ENCODE measurements at places on chromosomes 7 and 10.

DNA sequence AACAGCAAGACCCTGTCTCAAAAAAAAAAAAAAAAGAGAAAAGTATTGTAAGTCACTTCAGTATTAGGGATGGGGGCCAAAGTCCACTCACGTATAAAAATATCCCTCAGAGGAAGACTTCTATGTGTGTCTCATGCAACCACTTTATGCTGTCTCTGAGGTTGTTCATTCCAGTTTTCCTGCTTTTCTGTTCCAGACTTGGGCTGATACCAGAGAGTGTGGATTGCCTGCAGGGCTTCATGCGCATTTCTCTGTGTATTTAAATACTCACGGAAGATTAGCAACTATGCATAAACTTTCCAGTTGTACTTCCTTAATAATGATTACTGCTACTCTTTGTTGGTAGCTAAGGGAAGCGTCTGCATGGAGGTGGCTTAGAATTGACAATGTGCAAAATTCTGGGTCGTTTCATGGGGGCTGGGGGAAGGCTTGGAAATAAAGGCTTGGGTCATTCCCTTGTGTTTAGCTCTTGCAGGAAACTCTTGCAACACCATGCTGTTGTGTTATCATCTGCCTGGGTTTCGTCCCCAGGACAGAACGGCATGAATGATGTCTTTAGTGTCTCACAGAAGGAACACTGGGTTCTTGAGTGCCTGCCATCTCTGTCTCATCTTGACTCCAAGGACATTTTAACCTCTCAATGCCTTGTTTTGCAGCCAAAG, 54.1 kb downstream of the KIAA1217 start:
- no peak for DNase-seq

DNA sequence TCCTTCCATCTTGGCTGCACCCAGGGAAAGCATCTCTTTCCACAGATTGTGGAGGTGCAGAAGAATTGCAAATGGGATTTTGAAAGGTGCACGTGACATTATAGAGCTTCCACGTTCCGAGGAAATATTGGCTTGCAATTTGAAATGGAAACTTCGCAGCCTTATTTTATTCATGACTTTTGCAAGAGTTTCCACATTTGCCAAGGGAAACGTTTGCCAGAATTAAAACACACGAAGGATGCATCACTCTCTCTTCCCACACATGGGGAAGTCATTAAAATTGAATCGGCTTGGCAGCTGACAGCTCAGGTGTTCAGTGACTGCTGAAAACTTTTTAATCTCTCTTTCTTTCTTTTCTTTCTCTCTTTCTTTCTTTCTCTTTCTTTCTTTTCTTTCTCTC, 475.4 kb upstream of the IGFBP3 start:
- DNase-seq = no peak

DNA sequence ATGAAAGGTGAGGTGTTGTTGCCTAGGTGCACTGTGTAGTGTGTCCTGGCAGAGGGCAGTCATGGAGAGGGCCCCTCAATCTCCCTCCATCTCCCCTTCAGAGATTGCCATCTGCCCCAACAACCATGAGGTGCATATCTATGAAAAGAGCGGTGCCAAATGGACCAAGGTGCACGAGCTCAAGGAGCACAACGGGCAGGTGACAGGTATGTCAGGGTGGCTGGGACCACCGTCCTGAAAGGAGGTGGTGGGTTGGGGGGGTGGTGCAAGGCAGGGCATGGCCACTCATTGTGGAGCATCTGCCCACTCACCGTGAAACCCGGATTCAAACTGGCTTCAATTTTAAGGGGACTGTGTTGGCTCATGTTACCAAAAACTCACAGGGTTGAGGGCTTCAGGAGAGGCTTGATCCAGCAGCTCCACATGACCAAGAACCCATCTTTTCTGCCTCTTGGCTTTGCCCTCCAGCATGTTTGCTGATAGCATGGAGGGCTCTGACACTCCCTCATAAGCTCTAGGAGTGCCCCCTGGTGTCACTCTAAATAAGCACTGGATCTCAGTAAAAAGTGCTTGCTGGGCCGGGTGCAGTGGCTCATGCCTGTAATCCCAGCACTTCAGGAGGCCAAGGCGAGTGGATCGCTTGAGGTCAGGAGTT, 12.2 kb downstream of the ARPC1B start:
- peak; percentile 28 for DNase-seq

GRCh38 chr10:90674461-90674860, 183.4 kb downstream of the HTR7 start:
- no peak for DNase-seq

- no peak for DNase-seq
Measured at GRCh38 chr7:150754951-150755350, 17.7 kb downstream of the GIMAP5 start.

DNA sequence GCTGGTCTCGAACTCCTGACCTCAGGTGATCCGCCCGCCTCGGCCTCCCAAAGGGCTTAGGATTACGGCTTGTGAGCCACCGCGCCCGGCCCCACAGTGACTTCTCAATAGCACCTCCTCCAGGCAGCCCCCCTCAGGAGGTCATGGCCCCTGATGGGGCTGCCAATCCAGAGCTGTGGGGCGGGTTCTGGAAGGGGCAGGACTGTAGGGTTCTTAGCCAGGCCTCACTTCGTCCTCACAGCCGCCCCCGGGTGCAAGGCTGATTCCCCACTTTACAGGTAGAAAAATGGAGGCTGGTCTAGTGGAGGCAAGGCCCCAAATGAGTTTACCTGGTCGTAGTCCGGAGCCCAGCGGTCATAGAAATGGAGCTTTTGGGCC, 638 bp downstream of the METTL27 start:
- DNase-seq = no peak

DNA sequence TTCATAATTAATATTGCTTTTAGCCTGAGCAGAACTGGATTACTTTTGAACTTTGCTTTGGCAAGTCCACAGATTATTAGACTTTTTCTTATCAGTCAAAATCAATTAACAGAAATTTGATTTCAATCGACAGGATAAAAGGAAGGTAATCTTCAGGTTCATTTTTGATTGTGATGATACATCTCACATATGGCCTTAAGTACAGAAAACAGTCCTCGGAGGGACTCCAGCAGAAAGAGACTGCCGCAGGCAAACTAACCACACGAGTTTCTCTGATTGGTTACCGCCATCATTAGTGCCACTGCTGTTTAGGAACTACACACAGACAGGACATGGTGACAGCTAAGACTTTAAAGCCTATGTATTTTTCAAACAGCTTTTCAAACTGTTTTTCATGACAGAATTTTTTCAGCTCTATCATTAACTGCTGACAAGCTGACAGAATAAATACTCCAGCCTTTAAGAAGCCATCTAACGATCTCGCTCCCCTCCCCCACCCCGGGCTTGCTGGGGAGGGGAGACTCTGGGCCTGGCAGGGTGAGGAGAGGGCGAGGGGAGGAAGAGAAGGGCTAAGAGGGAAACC, 668.2 kb downstream of the KCNMA1 start:
- DNase-seq = no peak

DNA sequence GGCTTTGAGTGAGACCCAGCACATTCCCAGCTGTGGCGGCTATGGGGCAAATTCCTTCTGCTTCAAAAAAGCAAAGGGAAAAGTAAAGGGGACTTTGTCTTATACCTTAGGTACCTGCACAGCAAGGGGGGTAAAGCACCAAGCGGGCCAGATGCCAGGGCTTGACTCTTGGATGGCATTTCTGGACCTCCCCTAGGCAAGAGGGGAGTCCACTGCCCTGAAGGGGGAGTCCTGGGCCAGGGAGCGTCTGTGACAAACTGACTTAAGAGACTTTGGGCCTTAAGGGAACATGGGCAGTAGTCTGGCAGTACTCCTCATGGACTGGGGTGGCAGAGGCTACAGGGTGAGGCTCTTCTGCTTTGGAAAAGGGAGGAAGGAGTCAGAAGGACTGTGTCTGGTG, 16.1 kb upstream of the FOXI2 start:
- DNase-seq = no peak

GRCh38 chr10:129328546-129328945, 138.5 kb upstream of the MGMT start:
- DNase-seq = no peak

DNA sequence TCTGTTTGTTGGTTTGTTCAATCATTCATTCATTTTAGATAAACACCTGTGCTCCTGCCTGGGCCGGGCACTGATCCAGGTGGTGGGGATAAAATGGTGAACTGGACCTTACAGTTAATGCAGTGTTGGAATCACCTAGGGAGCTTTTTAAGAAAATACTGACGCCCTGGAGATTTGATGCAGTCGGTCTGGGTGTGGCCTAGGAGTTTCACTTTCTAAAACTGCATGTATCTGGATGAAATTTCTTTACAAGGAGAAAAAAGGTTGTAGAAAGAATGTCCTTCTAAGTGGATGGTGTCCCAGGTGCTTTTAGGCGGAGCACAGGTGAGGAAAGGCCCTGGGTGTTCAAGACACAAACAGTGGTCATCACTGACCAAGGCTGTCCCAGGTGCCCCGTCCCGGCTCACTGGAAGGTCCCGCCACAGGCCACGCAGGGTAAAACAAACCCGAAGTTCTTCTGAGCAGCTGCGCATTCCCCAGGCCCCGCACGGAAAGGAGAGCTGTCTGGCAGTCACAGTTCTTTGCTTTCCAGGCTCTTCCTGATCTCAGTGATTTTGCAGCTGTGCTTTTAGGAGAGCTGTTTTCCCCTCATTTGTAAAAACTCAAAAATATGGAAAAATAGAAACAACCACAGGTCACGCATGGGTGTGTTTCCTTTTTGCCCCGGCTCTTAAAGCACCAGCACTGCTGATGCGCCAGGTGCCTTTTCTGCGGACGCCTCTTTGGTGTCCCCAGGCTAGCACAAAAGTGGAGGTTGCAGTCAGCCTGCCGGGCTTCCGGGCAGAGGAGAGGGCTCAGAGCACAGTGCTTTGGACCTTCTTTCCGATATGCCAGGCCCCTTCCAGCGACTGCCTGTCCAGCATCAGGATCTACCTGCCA, 161.9 kb downstream of the GRK5 start:
- DNase-seq = no peak

GRCh38 chr10:65570143-65571010, 1355.5 kb upstream of the LRRTM3 start:
- no peak for DNase-seq

- no peak for DNase-seq
Measured at GRCh38 chr10:99661377-99661763, 2.1 kb downstream of the ENTPD7 start.

GRCh38 chr10:109838592-109839244, 84.6 kb downstream of the XPNPEP1 start:
- no peak for DNase-seq

DNA sequence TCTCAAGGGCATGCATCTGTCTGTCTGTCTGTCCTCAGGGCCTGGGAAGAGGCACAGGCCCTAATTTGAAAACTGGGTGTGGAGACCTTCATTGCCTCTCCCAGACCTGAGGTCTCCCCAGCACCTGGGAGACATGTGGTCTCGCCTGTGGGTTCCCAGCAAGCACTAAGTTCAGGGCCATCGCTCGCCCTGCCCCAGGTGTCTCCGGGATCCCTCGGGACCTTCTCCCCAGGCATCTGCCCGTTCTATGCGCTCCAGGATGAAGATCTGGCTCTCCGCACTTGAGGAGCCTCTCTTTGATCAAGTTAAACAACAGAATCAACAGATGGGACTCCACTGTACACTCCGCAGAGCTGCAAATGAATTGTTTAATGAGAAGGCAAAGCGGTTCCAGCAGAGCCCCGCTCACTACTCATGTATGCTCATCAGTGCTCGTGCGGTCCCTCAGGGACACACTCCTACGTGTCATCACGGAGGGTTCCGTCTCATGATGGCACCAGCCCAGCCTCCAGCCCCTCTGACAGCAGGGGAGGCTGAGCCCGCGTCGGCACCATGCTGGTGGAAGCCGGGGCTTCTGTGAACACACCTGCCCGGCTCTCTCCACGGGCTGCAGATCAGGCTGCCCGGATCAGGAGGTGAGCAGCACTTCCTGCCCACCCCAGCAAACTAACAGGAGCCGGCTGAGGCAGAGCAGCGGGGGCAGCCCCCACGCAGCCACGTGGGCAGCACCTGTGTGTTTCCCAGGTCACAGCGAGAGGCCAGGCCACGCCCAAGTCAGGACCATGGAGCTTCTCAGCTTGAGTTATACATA, 132.8 kb downstream of the TCERG1L start:
- DNase-seq = no peak

GRCh38 chr10:118912961-118913600, 116.4 kb upstream of the NANOS1 start:
- DNase-seq = no peak
